ENCODE measurements at places on chromosomes 3 and 15.

GRCh38 chr3:27076815-27077630, 292.2 kb downstream of the NEK10 start:
- no peak for DNase-seq

GRCh38 chr3:179247289-179248015, 3.5 kb downstream of the KCNMB3 start:
- DNase-seq: no peak

GRCh38 chr15:29522373-29523276, 253.0 kb upstream of the NSMCE3 start:
- no peak for DNase-seq

DNA sequence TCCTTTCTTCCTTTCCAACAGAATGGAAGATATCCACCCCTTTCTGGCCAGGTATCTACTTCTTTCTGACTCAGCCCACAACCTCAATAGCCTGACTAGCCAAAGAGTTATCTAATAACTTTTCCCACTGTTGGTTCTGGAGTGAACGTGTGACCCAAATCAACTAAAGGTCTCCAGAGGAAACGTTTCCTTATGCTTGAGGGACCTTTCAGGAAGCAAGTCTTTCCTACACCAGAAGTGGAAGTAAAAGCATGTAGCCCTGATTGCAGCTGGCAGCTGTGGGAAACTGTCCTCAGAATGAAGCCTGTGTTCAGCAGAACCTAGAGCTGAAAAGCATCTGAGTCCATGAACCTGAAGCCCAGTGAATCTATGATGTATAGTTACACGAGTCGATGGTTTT, 34.7 kb upstream of the PHLDB2 start:
- DNase-seq: no peak

DNA sequence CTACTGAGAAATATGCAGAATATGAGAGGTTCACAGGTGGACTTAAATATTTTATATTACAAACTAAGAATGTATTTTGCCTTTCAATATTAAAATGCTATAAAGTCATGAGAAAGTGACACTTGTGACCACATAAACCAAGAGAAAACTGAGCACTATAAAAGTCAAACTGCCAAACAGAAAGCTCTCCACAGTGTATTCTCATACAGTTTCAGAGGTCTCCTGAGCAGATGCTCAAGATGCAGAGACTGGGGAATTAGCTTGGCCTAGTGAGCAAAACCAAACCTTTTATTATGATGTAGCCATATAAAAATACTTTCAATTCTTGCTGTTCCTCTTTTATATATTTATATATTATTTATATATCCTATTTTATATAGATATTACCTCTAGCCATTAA, 227.8 kb downstream of the TBC1D5 start:
- no peak for DNase-seq

GRCh38 chr3:12785096-12785495, 11.4 kb upstream of the CAND2 start:
- DNase-seq: no peak

GRCh38 chr3:190497811-190498210, 16.1 kb upstream of the IL1RAP start:
- DNase-seq: no peak

Measured in CD4-positive, CD25-positive, alpha-beta regulatory T cell (primary cell).